ENCODE measurements at places on chromosomes 6 and 20.

DNA sequence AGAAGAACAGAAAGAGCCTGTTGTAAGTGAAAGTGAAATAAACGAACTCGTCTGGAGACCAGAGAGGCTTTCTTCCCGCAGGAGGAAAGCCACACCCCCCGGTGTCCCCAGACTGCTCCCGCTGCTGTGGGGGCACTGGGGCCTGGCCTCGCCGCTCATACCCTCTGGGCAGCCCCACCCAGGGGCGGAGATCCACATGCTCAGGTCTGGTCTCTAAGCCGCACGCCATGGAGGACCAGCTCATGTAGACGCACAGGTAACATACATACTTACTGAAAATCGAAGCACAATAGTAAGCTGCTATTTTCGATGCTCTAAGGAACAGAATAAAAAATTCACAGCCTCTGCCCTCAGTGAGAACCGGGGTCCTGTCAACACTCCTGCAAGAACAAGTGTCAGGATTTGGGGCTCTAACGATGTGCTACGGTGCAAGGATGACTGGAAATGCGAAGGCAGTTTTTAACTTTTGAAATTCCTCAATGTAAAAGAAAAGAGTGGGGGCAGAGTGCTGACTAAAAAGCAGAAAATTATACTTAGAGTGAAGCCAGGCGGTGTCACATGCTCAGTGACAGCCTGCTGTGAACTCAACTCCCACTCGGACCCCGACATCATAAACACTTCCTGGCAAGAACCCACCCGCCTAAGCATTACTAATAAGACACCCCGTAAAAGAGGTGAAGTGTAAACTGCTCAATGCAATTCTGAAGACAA is 110.5 kb downstream of the IRF4 start:
- DNase-seq = no peak

- no peak for DNase-seq
These were observed 58.8 kb upstream of the ZNF831 start for GRCh38 chr20:59104831-59105230.

- no peak for DNase-seq
These were observed 93.6 kb downstream of the PREX1 start for GRCh38 chr20:48734104-48734749.

GRCh38 chr6:166442131-166442685 is 59.5 kb upstream of the MPC1 start:
- DNase-seq = no peak

GRCh38 chr6:34205466-34205865 is 31.2 kb upstream of the HMGA1 start:
- DNase-seq = no peak

DNA sequence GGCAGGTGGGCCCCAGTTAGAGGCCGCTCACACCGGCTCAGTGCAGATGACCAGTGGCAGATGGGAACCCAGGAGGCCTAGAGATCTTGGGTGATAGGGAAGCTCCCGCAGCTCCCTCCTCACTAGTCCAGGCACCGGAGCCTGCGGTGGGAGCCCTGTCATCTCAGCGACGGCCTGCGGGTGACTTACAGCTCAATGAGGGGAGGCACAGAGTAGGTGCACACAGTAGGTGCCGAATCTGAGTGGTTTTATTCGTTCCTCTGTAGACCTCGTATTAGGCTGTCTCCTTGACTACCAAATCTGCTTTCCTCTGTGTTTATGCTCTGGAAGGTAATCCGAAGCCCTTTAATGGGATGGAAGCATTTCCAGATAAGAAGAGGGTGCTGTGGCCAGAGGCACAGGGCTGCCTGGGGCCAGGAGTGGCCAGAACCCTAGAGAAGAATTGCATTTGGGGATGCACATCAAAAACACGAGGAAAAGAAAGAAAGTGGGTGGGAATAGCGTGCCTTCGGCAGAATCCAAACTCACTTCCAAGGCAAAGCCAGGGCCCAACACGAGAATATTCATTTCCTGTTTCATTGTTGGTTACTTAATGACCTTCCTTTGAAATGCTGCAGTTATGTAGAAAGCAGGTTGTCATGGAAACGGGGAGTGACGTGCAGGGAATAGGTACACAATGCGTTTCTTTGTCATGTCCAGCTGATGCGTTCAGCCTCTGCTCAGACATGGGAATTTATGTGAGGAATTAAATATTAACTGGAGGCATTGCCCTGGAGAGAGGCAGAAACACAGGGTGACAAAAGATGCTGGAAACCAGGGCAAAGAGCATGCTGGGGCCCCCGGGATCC is 24.7 kb downstream of the MYT1 start:
- DNase-seq = peak; percentile 88

GRCh38 chr20:38671186-38671585 is 53.1 kb upstream of the SLC32A1 start:
- DNase-seq = no peak

DNA sequence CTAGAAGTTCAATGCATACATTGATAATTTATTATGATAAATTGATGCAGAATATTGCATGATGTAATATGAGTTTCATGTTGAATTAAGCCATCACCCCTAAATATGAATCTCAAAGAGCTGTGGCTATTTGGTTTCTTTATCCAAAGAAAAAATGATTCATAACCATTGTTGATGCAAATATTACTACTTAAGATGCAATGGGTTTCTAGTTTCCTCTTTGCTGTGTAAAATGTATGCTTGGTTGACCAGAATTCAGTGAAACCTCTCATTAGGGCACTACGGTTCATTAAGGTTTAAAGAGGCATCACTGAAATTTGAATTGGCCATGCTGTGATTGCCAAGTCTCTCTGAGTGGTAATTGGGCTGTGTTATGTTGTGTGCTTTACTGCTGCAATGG is 492.5 kb upstream of the FLRT3 start:
- DNase-seq = no peak

- no peak for DNase-seq
These were observed 42.6 kb downstream of the TRIM27 start for GRCh38 chr6:28880894-28881780.

DNA sequence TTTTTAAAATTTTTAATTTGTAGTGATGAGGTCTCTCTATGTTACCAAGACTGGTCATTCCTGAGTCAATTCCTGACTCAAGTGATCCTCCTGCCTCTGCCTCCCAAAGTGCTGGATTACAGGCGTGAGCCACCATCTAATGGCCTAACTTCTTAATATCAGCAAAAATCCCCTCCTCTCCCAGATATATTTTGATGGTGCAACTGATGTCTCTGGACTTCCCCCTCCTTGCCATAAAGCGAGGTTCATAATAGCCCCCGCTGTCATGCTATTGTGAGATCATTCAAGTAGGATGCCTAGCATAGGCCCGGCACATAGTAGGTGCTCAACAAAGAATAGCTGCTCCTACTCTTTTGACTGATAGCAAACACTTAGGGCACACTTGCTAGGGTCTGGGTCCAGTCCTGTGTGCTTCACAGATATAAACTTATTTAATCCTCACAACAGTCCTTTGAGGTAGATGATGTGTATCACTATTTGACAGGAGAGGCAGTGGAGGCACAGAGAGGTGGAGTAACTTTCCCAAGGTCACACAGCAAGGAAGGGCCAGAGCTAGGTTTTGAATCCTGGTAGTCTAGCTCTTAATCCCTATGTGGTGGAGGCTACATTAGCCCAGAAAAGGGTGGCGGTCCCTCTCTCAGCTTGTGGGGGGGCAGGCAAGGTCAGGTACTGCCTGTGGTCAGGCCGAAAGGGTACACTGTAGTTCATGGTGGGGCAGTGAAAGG is 14.6 kb downstream of the SRC start:
- DNase-seq = no peak

GRCh38 chr6:109182578-109182977 is 87.3 kb downstream of the CEP57L1 start:
- DNase-seq = no peak

DNA sequence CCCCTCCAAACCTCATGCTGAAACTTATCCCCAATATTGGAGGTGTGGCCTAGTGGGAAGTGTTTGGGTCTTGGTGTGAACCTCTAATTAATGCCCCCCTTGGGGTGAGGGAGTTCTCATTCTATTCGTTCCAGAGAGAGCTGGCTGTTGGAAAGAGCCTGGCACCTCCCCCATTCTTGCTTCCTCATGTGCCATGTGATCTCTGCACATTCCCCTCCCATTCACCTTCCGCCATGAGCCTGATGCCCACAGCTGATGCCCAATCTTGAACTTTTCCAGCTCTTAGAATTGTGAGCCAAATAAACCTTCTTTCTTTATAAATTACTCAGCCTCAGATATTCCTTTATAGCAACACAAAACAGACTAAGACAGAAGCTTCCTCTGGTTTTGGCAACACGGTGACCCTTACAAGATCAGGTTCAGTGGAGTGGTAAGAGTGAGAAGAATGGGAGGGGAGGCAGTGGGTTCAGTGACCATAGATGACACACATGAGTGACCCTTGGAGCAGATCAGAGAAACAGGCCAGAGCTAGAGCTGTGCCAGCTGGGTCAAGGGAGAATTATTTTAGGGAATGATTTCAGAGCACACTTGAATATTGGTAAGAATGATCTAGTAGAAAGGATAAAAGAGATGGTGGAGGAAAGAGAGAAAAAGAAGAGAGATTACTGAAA is 176.4 kb downstream of the LY86 start:
- DNase-seq = no peak
